ENCODE measurements at places on chromosomes 5 and 9.
A peak's percentile ranks its signal among the peaks of the same experiment; 100 is the strongest.

- peak; percentile 64 for DNase-seq
Observed at GRCh38 chr9:34437006-34437925, 21.1 kb downstream of the FAM219A start.

- no peak for DNase-seq
Observed at GRCh38 chr5:83577036-83577636, 105.6 kb downstream of the VCAN start.

- no peak for DNase-seq
Observed at GRCh38 chr9:14889451-14889850, 20.8 kb downstream of the FREM1 start.

DNA sequence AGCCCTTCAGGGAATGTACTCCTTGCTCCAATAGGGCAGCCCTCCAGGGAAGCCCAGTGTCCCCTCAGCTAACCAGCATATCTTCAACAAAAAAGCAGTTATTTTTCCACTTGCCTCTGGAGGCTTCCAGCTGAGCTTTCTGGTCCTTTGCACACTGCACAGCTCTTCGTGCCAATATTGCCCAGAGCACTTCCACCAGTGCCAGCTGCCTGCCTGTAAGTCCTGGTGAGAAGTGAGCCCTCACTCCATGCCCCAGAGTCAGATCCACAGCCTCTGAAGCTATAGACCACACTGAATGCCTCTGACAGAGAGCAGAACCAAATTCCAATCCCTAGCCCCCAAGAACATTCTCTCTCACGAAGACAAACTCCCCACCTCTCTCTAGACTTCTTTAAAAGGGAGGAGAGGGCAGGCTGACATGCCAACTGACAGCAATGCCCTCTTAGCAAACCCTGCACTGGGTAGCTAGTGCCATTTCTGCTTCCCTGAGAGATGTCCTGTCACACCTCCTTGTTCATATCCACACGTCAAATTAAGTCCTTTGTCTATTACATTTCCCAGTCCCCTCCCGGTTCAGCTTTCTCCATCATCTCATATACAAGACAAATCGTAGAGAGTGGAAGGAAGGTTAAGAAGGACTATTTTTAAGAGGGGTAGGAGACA lies 12.7 kb upstream of the HEXB start:
- DNase-seq, result no peak

GRCh38 chr9:20271723-20272122 lies 350.6 kb downstream of the MLLT3 start:
- DNase-seq, result no peak

GRCh38 chr5:143233031-143233430 lies 170.5 kb downstream of the NR3C1 start:
- no peak for DNase-seq

Measured in NCI-H1930 (cell line).